Osteoblast (primary cell): ENCODE measurements at places on chromosomes 11 and 22. TPM values are rescaled to one million over a fixed set of nuclear protein-coding genes. Genes with fewer than 3 reads are reported as not detected.

DNA sequence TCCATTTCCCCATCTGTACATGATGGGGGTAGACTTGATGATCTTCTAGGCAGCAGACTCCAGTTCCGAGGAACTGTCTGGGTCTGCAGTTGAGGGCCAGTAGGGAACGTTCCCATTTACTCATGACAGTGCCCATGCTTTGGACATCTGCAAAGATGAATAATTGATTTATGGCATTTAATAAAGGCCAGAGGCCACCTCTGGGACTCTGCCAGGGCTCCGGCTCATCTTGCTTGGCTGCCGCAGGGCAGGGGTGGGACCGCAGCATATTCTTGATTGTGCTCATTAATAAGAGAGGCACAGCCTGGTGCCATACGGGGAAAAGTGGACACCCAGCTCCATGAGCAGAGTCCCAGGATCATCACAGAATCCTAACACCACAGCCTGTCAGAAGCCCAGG, 28.1 kb upstream of the KLHL35 start:
- DNase-seq: peak; percentile 46
- H3K36me3 ChIP-seq: no peaks in the 10 kb centered on the region
- H3K4me3 ChIP-seq: no peak overlapping the region

DNA sequence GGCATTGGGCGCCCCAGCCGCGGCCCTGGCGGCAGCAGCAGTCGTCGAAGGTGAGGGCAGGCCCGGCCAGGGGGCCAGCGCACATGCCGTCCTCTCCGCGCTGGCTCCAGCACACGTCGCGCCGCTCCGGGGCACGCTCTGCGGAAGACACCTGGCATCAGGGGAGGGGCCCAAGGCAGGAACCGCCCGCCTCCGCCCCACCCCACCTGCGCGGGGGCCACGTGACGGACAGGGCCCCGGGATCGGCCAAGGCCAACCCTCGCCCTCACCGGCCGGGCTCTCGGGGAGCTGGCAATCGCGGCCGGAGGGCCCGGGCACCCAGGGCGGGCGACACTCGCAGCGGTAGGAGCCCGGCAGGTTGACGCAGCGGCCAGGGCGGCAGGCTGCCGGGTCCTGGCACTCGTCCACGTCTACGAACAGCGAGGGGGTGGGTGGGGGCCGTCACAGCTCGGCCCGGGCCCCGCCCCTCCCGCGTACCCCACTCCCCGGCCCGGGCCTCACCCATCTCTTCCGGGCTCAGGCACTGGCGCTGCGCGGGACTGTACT, 14.9 kb downstream of the SCYL1 start:
- DNase-seq: no peak
- H3K36me3 ChIP-seq: peaks cover 65% of the 10 kb centered on the region
- H3K4me1 ChIP-seq: peaks cover 9% of the 10 kb centered on the region
- H3K27ac ChIP-seq: no peak overlapping the region

DNA sequence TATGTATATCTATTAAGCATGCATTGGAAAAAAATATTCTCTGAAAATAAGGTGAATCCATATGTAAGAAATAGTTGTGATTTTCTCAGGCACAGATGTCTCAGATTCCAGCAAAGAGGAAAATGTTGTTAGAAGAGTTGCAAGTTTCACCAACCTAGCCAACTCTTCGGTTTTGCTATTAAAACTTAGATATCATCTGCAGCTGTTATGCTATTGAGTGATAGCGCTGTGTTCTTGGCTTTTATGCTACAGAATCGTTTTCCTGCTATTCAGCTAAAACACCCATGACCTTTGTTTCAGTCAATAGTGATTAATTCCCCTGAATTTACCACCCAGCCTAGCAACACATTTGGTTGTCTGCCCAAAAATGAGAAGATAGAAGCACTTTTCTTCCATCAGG, 795.6 kb upstream of the ANO3 start:
- H3K27ac ChIP-seq: no peak overlapping the region
- no peak for DNase-seq
- H3K36me3 ChIP-seq: no peaks in the 10 kb centered on the region
- no peaks in the 10 kb centered on the region for H3K27me3 ChIP-seq

GRCh38 chr22:28440592-28441390, 238.8 kb downstream of the TTC28 start:
- H3K4me1 ChIP-seq: peaks cover 27% of the 10 kb centered on the region
- H3K36me3 ChIP-seq: no peaks in the 10 kb centered on the region
- H3K27me3 ChIP-seq: no peaks in the 10 kb centered on the region
- peak overlapping the region; percentile 80 for H3K4me3 ChIP-seq
- DNase-seq: peak; percentile 76

GRCh38 chr11:21811572-21811971, 381.3 kb upstream of the ANO5 start:
- peak; percentile 26 for DNase-seq
- H3K36me3 ChIP-seq: no peaks in the 10 kb centered on the region
- H3K27me3 ChIP-seq: no peaks in the 10 kb centered on the region
- no peak overlapping the region for H3K27ac ChIP-seq

The PPM1F gene
- 22.8 and 24.5 TPM in 2 replicates for total RNA-seq

The MS4A1 gene
- total RNA-seq: not detected in 2 replicates

The NUDT22 gene
- total RNA-seq: 46.6 and 56.5 TPM in 2 replicates

The GATD1 gene
- total RNA-seq: 31.5 and 37.3 TPM in 2 replicates

The OVOL1 gene
- not detected in 2 replicates for total RNA-seq
